Memory B cell (primary cell): ENCODE measurements at places on chromosomes 4 and X.

DNA sequence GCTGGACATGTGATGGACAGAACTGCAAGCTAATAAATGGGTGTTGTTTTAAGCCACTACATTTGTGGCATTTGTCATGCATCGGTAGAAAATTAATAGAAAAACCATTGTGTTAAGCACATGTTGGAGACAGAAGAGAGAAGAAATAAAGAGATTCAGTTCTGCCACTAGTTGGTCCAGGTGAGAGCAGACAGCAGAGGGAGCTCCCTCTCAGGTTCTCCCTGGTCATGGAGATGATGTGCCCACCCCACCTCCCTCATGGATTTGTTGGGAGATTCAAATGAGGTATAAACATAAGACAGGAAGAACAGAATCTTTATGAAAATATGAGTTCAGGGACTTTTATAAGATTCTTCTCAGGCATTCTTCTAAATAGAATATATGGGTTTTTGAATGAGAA, 36.8 kb upstream of the OCIAD2 start:
- H3K27ac ChIP-seq, result no peak overlapping the region
- H3K27me3 ChIP-seq, result peaks cover 16% of the 10 kb centered on the region
- H3K4me1 ChIP-seq, result peaks cover 3% of the 10 kb centered on the region
- no peak for DNase-seq
- H3K4me3 ChIP-seq, result no peak overlapping the region

DNA sequence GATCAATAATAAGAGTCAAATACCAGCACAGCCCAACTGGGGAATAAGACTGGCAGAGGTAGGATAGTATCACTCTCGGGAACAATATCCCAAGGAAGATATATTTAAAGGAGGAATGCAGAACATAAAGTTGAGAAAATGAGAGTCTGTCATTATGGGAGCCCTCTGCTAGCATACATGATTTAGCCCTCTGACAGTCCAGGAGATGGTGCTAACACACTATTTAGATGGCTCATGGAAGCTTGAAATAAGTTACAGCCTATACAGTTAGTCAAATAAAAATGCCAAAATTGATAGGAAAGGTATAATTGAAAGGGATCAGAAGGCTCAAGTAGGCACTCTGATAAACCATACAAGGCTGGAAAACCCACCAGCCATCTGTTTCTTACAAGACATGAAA, 201.0 kb upstream of the NEIL3 start:
- no peaks in the 10 kb centered on the region for H3K36me3 ChIP-seq
- DNase-seq, result no peak
- H3K4me1 ChIP-seq, result no peaks in the 10 kb centered on the region
- no peak overlapping the region for H3K27ac ChIP-seq

GRCh38 chr4:134201216-134202161, at the start of gene PABPC4L:
Gene PABPC4L, minus strand, starts transcription at chr4:134201789. Its CDS starts 770 bp downstream, at chr4:134201019.
- no peak for DNase-seq
- no peaks in the 10 kb centered on the region for H3K4me1 ChIP-seq
- no peak within 1 kb of the TSS for H3K27ac ChIP-seq
- H3K36me3 ChIP-seq, result no peaks in the 10 kb centered on the region
- H3K27me3 ChIP-seq, result no peaks in the 10 kb centered on the region

- H3K36me3 ChIP-seq, result peaks cover 5% of the 10 kb centered on the region
- peak overlapping the region; percentile 8 for H3K27ac ChIP-seq
- peak; percentile 50 for DNase-seq
- H3K4me1 ChIP-seq, result peaks cover 46% of the 10 kb centered on the region
- no peaks in the 10 kb centered on the region for H3K27me3 ChIP-seq
These were observed 111.2 kb upstream of the ZNF827 start for GRCh38 chr4:146049802-146050201.

- no peak for DNase-seq
- no peaks in the 10 kb centered on the region for H3K4me1 ChIP-seq
- no peak overlapping the region for H3K27ac ChIP-seq
These were observed 618.1 kb downstream of the PPP4R3C start for GRCh38 chrX:26845056-26845455.

- H3K4me1 ChIP-seq, result peaks cover 8% of the 10 kb centered on the region
- H3K36me3 ChIP-seq, result peaks cover 34% of the 10 kb centered on the region
- no peaks in the 10 kb centered on the region for H3K27me3 ChIP-seq
- H3K4me3 ChIP-seq, result no peak overlapping the region
- H3K27ac ChIP-seq, result no peak overlapping the region
These were observed 161.8 kb downstream of the RAP1GDS1 start for GRCh38 chr4:98423009-98423408.

DNA sequence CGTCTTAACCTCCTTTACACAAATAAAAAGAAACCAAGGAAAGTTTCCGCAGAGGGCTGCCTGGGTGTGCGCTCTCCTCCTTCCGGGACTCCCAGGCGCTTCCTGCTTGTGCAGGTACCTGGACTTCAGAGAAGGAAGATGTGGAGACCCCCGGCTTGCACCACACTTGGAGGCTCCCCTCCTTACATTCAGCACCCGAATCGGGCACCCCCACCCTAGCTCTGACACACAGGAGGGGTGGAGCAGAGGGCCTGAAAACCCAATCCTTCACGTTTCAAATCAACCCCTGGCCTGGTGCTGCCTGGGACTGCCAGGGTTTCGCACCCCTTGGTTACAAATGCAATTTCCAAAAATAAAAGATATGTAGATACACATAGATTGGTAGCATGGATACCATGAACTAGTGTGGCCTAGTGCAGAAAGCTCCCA, 3.1 kb downstream of the NKX3-2 start:
- H3K27me3 ChIP-seq, result peaks cover 32% of the 10 kb centered on the region
- DNase-seq, result no peak
- H3K36me3 ChIP-seq, result peaks cover 2% of the 10 kb centered on the region
- no peak overlapping the region for H3K4me3 ChIP-seq
